Ovary (tissue), 10 donors: ENCODE measurements at places on chromosomes 3 and 15. TPM values are rescaled to one million over a fixed set of nuclear protein-coding genes. Genes with fewer than 3 reads are reported as not detected.

The PPP2R3A gene
- total RNA-seq = 11.9 TPM

The CNTN4 gene
- 0.35 TPM for total RNA-seq

DNA sequence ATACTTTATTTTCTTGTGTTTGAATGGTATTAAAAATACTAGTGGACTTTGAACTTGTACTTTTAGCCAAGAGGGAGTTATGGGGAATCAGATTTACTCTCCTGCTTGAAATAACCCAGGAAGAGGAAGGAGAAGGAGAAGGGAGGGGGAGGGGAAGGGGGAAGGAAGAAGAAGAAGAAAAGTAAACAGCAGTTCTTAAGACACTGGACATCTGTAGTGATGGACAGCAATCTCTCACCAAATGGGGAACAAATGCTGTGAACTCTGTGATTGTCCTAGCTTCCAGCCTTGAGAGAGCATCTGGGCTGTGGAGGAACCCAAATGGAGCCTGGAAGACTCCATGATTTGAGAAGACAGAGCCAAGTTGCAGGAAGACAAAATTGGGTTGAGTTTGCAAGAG lies 52.0 kb downstream of the VPS8 start:
- DNase-seq = no peak
- H3K27me3 ChIP-seq = no peaks in the 10 kb centered on the region
- no peak overlapping the region for H3K27ac ChIP-seq

- DNase-seq = no peak
- no peak overlapping the region for H3K4me3 ChIP-seq
- H3K4me1 ChIP-seq = no peaks in the 10 kb centered on the region
Measured at GRCh38 chr3:127598841-127599570, 795 bp downstream of the MCM2 start.

DNA sequence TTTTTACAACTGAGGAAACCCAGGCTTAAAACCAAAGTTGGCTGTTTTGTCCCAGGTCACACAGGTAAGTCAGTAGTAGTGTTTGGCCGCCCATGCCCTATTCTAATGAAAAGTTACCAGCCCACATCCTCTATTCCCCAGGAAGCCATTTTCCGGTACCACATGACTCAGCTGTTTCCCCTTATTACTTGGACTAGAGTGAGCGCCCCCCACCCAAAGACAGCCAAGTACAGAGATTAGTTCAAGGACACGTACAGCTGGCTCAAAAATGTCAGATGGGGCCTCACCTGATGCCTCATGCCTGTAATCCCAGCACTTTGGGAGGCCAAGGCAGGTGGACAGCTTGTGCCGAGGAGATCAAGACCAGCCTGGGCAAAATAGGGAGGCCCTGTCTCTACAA lies 8.5 kb upstream of the KLHL6 start:
- peaks cover 22% of the 10 kb centered on the region for H3K4me1 ChIP-seq
- no peak for DNase-seq
- no peaks in the 10 kb centered on the region for H3K36me3 ChIP-seq
